ENCODE measurements at places on chromosomes 6 and 20.

DNA sequence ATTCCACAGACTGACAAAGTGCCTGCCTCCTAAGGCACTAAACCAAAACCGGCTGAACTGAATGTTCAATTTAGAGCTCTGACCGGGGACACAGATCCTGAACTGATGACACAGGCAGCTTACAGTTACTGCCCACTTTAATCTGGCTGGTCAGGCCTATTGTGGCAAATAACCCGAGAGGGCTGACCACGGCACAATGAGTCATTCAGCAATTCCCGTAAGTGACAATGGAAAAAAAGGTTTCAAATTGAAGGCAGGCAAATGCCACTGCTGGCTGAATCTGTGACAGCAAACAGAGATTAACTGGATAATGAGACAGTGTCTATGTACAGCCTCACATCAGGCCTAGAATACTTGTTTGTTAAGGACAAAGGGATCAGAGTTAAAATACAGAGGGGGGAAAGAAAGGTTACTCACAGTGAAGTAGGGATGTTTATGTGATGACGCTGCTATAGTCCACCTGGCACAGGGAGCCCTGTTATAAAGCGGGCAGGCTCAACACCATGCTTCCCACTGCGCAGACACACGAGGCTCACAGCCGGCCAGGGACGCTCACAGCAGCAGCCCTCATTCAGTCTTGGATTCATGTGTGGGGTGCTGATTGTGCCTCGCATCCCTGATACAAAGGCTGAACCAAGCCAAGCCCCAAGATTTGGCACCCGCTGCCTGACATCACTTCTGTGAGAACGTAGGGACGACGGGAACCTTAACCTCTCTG lies 54.4 kb downstream of the RTN4IP1 start:
- no peak for DNase-seq

DNA sequence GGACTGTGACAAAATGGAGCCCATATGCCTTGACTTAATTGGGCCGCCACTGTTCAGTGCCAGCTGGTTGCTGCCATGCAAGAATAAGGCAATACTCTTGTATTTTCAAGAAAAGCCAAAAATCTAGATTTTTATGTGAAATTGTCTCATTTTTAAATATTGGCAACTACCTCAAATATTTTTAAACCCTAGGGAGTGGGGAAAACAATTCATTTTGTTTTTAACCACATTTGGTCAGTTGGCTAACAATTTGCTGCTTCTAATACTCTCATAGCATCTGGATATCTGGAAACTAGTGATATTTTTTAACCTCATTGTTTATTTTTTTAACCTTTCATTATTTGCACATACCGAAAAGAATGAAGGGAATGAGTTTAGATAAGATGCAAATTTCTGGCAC lies 91.0 kb downstream of the EYA2 start:
- no peak for DNase-seq

GRCh38 chr20:54620611-54621010 lies 145.2 kb downstream of the DOK5 start:
- DNase-seq, result no peak

DNA sequence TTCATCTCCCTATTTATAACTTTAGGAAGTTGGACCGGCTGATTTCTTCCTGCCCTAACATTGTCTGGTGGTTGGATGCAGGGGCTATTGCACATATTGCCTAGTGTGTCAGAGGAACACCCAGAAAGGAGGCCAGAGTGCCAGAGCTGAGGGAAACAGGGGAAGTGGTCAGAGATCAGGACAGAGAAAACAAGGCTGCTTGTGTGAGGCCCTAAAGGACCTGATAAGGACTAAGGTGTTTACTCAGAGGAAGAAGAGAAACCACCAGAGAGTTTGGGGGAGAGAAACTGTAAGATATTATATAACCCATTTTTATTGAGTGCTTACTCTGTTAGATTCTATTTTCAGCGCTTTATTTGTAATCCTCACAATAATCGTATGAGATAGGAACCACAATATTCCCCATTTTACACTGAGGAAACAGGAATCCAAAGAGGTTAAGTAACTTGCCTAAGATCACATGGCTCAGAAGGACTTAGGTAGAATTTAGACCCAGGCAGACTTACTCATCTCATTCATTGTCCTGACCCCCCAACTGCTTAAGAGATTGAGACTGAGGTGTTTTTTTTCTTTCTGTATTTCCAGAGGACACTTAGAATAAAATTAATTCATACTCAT lies 54.0 kb upstream of the REV3L start:
- DNase-seq, result no peak

GRCh38 chr6:2237001-2237400 lies 8.4 kb downstream of the GMDS start:
- DNase-seq, result no peak

DNA sequence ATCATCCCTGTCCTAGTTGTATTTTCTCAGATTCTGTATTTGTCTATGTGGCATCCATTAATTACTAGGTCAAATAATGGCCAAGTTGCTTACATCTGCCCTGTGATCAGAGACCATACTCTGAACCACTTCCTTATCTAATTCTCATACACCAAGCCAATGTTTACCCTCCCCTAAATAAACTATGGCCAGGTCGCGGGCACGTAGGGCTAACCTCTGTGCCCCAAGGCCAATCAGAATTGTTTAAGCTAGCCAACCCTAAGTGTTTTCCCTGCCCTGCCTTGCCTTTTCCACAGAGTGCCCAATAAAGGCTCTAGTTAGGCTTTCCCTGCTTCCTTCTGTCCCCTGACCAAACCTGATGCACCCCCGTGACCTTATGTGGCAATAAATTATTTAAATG lies 2.8 kb upstream of the CALHM4 start:
- no peak for DNase-seq

DNA sequence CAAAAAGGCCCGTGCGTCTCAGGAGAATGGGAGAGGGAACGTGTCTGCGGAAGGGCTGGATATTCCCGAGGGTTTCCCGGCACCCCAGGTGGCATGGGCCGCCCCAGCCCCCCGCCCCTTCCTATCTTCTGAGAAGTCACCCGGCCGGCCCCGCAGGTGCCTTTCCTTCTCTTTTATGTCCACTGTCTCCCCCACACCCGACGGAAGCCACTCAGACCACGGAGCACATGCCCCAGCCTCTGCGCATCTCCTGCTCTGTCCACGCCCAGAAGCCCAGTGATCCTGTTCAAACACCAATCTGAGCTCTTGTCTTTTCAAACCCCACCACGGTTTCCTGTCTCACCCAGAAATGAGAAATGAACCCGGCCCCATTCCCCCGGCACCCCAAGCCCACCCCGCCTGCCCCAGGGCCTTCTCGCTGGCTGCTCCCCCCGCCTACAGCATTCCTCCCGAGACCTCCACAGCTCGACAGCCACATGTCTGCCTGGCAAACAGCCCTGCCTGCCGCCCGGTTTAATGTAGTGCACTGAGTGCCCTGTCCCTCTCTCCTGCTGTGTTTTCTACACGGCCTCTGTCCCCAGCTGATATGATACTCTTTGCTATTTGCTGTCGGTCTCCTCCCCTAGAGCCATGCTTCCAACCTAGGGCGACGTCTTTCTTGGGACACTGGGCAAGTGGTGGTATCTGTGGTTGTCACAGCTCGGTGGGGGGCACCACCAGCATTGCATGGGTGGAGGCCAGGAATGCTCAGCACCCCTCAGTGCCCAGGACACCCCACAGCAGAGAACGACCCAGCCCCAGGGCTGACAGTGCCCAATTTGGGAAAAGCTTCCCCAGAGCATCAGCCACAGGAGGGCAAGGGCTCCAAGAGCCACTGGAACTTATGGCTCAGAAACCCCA lies 182.7 kb downstream of the TAF4 start:
- no peak for DNase-seq

- DNase-seq, result no peak
Observed at GRCh38 chr6:149445573-149445972, 39.2 kb downstream of the ZC3H12D start.

DNA sequence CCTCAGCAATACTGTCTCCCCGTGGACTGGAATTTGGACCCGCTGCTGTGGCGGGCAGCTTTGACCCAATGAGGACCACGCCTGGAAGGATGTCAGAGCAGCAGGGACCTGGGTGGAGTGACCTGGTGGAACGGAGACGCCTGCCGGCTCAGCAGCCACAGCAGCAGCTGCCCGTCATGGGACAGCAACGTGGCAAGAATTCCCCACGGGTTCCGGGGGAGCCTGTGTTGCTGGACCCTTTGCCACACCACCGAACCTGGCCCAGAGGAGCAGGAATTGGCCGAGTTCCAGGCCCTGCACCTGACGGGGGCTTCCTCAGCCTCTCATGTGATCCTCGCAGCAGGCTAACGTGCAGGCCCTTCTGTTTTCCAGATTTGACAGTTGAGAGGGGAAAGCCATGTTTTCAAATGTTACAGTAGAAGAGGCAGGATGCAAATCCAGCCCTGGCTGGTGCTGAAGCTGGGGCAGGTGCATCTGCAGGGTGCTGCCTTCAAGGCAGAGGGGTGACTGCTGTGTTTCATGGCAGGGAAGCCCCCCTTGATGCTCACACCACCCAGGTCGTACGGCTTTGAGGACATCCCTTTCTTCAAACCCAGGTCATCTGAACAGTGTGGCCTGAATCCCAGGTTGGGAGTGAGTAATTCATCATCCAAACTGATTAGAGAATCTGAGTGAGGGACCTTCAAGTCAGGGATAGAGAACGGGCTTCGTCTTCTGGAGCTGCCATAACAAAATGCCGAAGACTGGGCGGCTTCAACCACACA lies 93.4 kb downstream of the THBS2 start:
- DNase-seq, result no peak

DNA sequence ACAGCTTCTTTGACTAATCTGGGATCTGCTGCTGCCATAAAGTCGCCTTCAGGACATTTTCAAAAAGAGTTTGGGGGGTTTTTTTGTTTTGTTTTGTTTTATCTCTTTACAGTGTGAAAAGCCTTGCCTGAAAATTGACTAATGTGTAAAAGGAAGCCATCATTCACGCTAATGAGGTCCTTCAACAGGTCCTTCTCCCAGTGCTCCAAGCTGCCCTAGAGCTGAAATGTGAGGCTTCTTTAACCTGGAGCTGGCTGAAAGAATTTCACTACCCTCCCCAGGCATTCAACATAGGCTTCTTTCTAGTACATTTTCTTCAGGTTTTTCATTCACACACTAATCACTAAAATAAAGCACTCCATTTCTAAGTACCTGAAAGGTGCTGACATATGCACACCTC lies 145.1 kb upstream of the PRDM1 start:
- DNase-seq, result no peak

- no peak for DNase-seq
Observed at GRCh38 chr6:36402481-36402880, 15.0 kb upstream of the ETV7 start.

DNA sequence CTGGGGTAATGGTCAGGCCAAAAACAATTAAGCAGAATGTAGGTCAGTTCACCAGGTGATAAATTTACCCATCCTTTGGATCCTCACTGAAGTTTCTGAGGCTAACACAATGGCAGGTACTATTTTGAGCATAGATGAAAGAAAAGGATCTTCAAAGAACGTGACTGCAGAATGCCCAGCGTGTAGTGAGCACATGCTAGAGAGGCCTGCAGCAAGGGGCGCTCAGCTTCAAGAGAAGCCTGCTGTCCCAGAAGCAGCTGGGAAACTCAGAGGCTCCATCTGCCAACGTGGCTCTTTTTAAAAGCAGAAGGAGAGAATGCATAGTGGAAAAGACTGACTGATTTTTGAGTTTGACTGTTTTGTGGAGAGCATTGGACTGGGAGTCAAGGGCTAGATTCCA lies 57.4 kb downstream of the CD83 start:
- DNase-seq, result no peak

- DNase-seq, result no peak
Observed at GRCh38 chr6:16494793-16495192, 256.4 kb downstream of the GMPR start.
